ENCODE measurements at places on chromosomes 12 and 14. TPM values are rescaled to one million over a fixed set of nuclear protein-coding genes. Genes with fewer than 3 reads are reported as not detected.
A peak's percentile ranks its signal among the peaks of the same experiment; 100 is the strongest.

The ABHD12B gene
- total RNA-seq = not detected

The GLS2 gene
- not detected for total RNA-seq

The PMCH gene
- total RNA-seq = not detected

The SIRT4 gene
- 1.4 TPM for total RNA-seq

The SLC10A1 gene
- total RNA-seq = not detected

The CD69 gene
- not detected for total RNA-seq

The APOLD1 gene
- total RNA-seq = 6.6 TPM

The P2RX7 gene
- 0.17 TPM for total RNA-seq

The ITGB7 gene
- 0.62 TPM for total RNA-seq

The TGM1 gene
- 1.4 TPM for total RNA-seq

- no peaks in the 10 kb centered on the region for H3K27me3 ChIP-seq
- peaks cover 4% of the 10 kb centered on the region for H3K36me3 ChIP-seq
- no peak overlapping the region for H3K27ac ChIP-seq
- no peak for DNase-seq
Measured at GRCh38 chr12:14289601-14290000, 75.9 kb upstream of the ATF7IP start.

DNA sequence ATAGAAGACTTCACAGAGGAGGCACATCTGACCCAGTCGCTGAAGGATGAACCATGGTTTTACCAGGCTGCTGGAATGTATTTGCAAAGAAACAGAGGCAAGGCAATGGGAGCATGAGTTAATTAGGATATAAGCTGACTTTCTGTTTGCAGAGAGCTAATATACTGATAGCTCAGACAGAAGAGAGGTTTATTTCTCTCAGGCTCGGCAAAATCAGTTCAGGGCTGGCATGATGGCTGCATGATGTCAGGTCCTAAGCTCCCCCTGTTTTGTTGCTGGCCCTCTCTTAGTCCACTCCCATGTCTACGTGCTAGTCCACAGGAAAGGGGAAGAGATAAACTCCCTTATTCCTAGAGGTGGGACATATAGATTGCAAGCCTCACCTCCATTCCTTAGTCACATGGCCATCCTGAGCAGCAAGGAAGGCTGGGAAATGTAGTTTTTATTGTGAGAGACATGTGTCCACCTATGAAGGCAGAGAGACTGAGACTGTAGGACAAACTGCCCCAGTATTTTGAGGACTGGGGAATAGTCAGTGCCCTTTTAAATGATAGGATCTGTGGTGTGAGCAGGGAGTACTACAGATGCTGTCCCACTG is 224.5 kb downstream of the VRK1 start:
- H3K4me1 ChIP-seq = no peaks in the 10 kb centered on the region
- H3K27ac ChIP-seq = no peak overlapping the region
- H3K27me3 ChIP-seq = peaks cover 1% of the 10 kb centered on the region
- H3K36me3 ChIP-seq = no peaks in the 10 kb centered on the region

GRCh38 chr12:109989380-109989779 is 6.8 kb downstream of the GIT2 start:
- DNase-seq = no peak
- peaks cover 50% of the 10 kb centered on the region for H3K4me1 ChIP-seq
- H3K27me3 ChIP-seq = peaks cover 5% of the 10 kb centered on the region
- H3K36me3 ChIP-seq = peaks cover 13% of the 10 kb centered on the region
- no peak overlapping the region for H3K4me3 ChIP-seq

DNA sequence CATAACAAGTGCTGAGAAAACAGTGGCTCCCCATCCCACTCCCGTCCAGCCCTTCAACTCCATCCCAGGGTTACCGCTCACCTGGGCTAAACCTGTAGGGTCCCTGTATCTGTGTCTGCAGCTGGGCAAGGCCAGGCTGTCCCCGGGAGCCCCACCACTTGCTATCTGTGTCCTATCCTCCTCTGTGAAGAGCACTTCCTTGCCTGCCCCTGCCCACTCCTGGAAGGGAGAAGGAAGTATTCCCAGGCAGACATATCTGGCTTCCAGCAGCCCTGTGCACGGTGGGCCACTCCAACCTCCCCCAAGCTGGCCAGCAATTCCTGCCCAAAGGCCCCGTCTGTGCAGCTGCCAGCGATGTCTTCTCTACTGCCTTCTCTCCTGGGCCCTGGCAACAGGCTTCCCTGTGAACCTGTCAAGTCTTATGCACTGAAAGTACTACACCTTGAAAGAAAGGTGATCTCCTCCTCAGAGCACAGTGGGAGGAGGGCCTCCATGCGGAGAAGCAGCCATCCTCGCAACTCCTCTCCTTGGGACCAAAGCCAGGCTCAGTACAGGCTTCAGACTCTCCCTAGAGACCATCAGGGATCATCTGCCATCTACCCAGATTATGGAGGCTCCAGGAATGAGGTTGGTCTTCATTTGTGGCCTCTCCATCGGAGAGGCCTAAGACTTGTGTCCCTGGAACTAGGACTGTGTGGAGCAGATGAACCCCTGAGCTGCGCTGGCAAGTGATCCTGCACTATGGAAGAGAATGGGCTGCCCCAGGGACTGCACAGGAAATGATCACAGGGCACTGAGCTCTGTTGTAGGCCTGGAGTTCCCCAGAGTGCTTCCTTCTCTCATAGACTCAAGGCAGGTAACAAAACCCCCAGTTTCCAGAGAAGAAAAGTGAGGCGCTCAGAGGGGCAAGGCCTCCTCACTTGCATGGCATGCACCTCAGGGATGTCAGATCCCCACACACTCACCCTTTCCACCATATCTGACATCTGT is 663.6 kb downstream of the BCL11B start:
- no peak overlapping the region for H3K4me3 ChIP-seq
- H3K27ac ChIP-seq = no peak overlapping the region

DNA sequence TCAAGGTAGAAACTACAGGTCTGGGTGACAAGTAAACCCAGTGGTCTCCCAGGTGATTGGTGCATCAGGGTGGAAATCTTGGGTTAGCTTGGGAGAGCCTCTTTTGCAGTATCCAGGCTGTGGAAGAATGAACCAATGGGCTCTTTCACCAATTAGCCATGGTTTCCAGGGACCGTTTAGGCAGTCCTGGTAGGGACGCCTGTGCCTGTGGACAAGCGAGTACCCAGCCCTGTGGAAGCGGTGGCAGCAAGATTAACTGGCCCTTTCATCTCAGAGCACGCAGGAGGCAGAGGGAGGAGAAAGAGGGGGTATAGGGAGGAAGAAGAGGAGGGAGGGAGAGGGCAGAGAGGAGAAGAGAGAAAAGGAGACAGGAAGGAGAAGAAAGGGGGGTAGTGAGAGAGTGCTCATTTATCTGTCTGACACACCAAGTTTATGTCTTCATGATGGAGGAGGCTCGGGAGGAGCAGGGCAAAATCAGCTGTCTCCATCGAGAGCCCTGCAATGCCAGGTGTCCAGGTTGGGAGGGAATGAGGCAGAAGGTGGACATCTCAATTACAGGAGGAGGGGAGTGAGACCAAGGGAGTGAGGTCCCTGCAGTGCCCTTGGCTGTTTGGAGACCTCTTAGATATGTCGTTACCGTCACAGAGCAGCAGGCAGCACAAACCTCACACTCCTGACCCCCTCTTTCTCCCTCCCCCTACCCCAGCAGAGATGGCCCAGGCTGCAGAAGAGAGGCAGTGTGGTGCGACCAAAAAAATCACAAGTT is 4.6 kb upstream of the ZDHHC22 start:
- DNase-seq = no peak
- H3K4me3 ChIP-seq = no peak overlapping the region
- H3K27me3 ChIP-seq = peaks cover 37% of the 10 kb centered on the region

GRCh38 chr12:48601013-48601756 is 31.3 kb upstream of the LALBA start:
- no peak overlapping the region for H3K4me3 ChIP-seq
- peaks cover 21% of the 10 kb centered on the region for H3K4me1 ChIP-seq
- H3K36me3 ChIP-seq = peaks cover 12% of the 10 kb centered on the region
- H3K27ac ChIP-seq = no peak overlapping the region
- H3K27me3 ChIP-seq = peaks cover 11% of the 10 kb centered on the region

GRCh38 chr14:69356903-69357543 is 41.1 kb downstream of the ERH start:
- no peaks in the 10 kb centered on the region for H3K36me3 ChIP-seq
- no peak overlapping the region for H3K27ac ChIP-seq
- DNase-seq = no peak
- no peak overlapping the region for H3K4me3 ChIP-seq
- peaks cover 20% of the 10 kb centered on the region for H3K27me3 ChIP-seq
- peaks cover 6% of the 10 kb centered on the region for H3K4me1 ChIP-seq

- no peaks in the 10 kb centered on the region for H3K36me3 ChIP-seq
- no peak for DNase-seq
- H3K27ac ChIP-seq = no peak overlapping the region
- no peaks in the 10 kb centered on the region for H3K4me1 ChIP-seq
- no peaks in the 10 kb centered on the region for H3K27me3 ChIP-seq
Measured at GRCh38 chr12:38825006-38825405, 80.4 kb downstream of the CPNE8 start.

GRCh38 chr12:40010899-40011774 is 94.7 kb downstream of the SLC2A13 start:
- H3K4me1 ChIP-seq = 0 out of 2 replicates have a peak, but pooled peaks cover 6% of the 10 kb centered on the region
- no peaks in the 10 kb centered on the region for H3K36me3 ChIP-seq
- H3K27me3 ChIP-seq = no peaks in the 10 kb centered on the region
- H3K4me3 ChIP-seq = peak overlapping the region; percentile 71
- no peak overlapping the region for H3K27ac ChIP-seq

Data from HFFc6 (cell line).